Activated CD4-positive, alpha-beta T cell treated with anti-CD3 and anti-CD28 coated beads for 36 hours (primary cell): ENCODE measurements at places on chromosomes 6 and 20. TPM values are rescaled to one million over a fixed set of nuclear protein-coding genes. Genes with fewer than 3 reads are reported as not detected.
A peak's percentile ranks its signal among the peaks of the same experiment; 100 is the strongest.

GNL1 gene
- 104 TPM for total RNA-seq

- no peak overlapping the region for H3K27ac ChIP-seq
- no peak overlapping the region for H3K4me3 ChIP-seq
- H3K36me3 ChIP-seq, result peaks cover 19% of the 10 kb centered on the region
Observed at GRCh38 chr6:13479971-13480434, 7.4 kb downstream of the GFOD1 start.

PDYN gene
- total RNA-seq, result not detected

GSTA2 gene
- total RNA-seq, result not detected

SLC17A3 gene
- 0.21 TPM for total RNA-seq

HBS1L gene
- total RNA-seq, result 133 TPM

GRCh38 chr6:166306378-166307081 is 1.7 kb downstream of the PRR18 start:
- no peak for DNase-seq
- H3K27ac ChIP-seq, result no peak overlapping the region
- peaks cover 33% of the 10 kb centered on the region for H3K27me3 ChIP-seq
- H3K36me3 ChIP-seq, result no peaks in the 10 kb centered on the region
- H3K4me3 ChIP-seq, result no peak overlapping the region

DNA sequence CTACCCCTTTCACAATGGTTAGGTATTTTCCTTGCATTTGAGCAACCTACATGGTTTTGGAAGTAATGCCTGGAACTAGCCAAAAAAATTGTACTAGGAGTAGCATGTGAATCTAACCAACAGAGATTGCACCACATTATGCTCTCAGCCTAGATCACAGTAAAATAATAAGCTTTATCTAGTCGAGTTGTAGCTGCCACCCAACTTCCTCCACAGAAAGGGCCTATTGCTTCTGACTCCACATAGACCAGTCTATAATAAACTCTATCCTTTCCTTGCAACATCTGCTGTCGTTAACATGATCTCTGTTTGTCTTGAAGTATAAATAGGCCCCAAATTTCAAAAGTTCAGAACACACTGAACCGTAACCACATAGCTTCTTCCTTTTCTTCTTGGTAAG is 375.5 kb downstream of the PKHD1 start:
- no peak overlapping the region for H3K27ac ChIP-seq
- no peak for DNase-seq
- no peaks in the 10 kb centered on the region for H3K4me1 ChIP-seq
- H3K36me3 ChIP-seq, result no peaks in the 10 kb centered on the region
- no peak overlapping the region for H3K4me3 ChIP-seq

TPD52L1 gene
- total RNA-seq, result 0.89 TPM

GRCh38 chr6:73503027-73503772 is 17.6 kb downstream of the EEF1A1 start:
- DNase-seq, result no peak
- H3K36me3 ChIP-seq, result peaks cover 23% of the 10 kb centered on the region
- no peak overlapping the region for H3K4me3 ChIP-seq

GRCh38 chr6:85449388-85449817 is 480 bp upstream of the NT5E start:
- peak overlapping the region; percentile 81 for H3K4me3 ChIP-seq
- peaks cover 4% of the 10 kb centered on the region for H3K36me3 ChIP-seq
- peak overlapping the region; percentile 63 for H3K27ac ChIP-seq

SYTL3 gene
- 163 TPM for total RNA-seq

- H3K4me3 ChIP-seq, result no peak overlapping the region
- DNase-seq, result no peak
- no peak overlapping the region for H3K27ac ChIP-seq
- H3K27me3 ChIP-seq, result peaks cover 7% of the 10 kb centered on the region
- no peaks in the 10 kb centered on the region for H3K4me1 ChIP-seq
- no peaks in the 10 kb centered on the region for H3K36me3 ChIP-seq
Observed at GRCh38 chr6:40732878-40733277, 145.7 kb upstream of the LRFN2 start.

GRCh38 chr6:33211666-33212422 is 3.5 kb downstream of the RING1 start:
- no peak for DNase-seq
- H3K36me3 ChIP-seq, result peaks cover 23% of the 10 kb centered on the region
- H3K4me1 ChIP-seq, result peaks cover 35% of the 10 kb centered on the region
- no peak overlapping the region for H3K27ac ChIP-seq

DNA sequence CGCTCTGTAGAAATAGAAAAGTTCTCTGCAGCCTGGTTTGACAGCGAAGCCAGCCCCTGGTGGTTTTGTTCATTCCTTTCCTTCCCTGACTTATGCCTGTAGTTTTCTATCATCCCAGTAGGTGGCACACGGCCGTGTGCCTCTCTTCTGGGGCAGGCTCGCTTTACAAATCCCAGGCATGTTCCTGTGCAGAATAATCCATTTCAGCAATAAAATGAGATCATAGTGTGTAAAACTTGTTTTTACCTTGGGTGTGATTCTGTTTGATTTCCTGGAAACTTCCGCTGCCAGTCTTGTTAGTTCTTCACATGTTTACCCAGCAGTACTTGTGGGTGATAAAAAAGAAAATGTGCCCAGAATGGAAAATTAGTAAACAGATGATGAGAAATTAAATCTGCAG is 7.4 kb upstream of the INSM1 start:
- H3K27me3 ChIP-seq, result peaks cover 49% of the 10 kb centered on the region
- no peaks in the 10 kb centered on the region for H3K36me3 ChIP-seq
- no peak overlapping the region for H3K27ac ChIP-seq
- H3K4me1 ChIP-seq, result peaks cover 27% of the 10 kb centered on the region
- peak; percentile 69 for DNase-seq

DNA sequence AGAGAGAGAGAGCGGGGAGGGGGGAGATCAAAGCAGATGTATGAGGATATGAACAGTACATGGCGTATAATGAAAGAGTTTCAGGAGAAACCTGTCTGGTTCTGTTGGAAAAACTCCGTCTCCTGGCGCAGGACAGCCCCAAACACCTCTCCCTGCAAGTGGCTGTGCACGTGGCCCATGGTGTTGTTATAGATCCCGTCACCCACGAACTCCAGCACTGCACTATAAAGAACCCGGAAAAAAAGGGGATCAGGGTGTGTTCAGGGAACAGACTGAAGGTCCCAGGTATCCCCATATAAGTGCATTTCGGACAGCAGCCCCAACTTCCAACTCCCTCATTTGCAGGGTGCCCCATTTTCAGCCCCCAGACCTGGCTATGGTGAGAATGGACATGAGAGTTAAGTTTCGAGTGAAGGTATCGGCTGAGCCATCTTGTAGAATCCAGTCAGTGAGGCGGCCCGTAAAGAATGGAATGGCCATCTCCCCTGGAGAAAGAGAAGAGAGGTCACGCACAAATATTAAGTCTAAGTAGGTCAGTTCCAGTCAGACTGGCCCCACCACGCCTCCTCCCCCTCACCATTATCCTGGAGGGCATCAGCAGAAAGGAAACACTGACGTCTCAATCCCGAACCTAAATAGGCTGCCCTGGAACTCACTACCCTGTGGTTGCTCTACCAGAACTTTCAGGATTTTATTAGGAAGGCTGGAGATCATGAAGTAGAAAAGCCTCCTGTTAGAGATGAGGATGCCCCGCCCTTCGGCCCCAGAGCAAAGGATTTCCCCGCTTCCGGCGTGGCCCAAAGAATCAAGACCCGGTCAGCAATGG is 1.3 kb downstream of the TAP1 start:
- no peaks in the 10 kb centered on the region for H3K27me3 ChIP-seq
- peak overlapping the region; percentile 100 for H3K4me3 ChIP-seq
- H3K36me3 ChIP-seq, result peaks cover 89% of the 10 kb centered on the region
- peaks cover 62% of the 10 kb centered on the region for H3K4me1 ChIP-seq

- H3K27me3 ChIP-seq, result no peaks in the 10 kb centered on the region
- H3K4me3 ChIP-seq, result no peak overlapping the region
- H3K4me1 ChIP-seq, result peaks cover 42% of the 10 kb centered on the region
- no peaks in the 10 kb centered on the region for H3K36me3 ChIP-seq
- peak overlapping the region; percentile 12 for H3K27ac ChIP-seq
- no peak for DNase-seq
Observed at GRCh38 chr6:156189714-156190113, 587.5 kb upstream of the ARID1B start.

DNA sequence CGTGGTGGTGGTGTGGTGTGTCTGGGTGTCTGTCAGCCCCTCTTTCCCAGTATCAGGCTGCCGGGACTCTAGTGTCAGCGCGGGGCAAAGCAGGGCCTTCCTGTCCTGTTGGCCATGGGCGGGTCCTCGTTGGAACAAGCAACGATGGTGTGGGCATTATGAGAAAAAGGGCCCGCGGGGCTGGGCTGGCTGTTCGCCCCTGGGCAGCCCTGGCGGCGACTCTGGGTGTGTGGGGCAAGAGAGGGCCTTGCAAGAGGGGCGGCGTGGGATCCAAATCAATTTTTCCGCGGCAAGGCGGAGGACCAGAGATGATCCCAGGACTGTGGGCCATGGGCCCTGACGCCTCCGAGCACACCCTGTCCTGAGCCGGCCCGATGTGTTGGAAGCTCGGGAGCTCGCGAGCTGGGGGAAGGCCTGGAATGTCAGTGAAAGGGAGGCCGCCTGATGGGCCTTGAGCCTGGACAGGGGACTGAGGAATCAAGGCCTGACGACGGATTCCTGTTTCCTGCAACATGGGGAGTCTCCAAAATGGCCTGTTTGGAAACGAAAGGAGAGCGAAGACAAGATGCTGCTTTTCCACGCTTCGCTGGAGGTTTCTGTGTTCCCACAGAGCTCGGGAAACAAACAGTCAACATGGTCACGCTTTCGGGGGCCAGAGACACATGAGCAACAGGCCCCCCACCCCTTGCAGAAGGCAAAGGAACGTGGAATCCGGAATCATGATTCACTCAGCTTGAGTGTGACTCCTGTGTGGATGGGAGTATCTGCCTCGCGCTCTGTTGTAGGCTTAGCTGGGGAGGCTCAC is 364.7 kb upstream of the DEFB115 start:
- peaks cover 7% of the 10 kb centered on the region for H3K27me3 ChIP-seq
- no peak overlapping the region for H3K27ac ChIP-seq
- H3K36me3 ChIP-seq, result no peaks in the 10 kb centered on the region
- H3K4me1 ChIP-seq, result no peaks in the 10 kb centered on the region

RNF146 gene
- 14.2 TPM for total RNA-seq

ZSCAN31 gene
- total RNA-seq, result 1.8 TPM

DNA sequence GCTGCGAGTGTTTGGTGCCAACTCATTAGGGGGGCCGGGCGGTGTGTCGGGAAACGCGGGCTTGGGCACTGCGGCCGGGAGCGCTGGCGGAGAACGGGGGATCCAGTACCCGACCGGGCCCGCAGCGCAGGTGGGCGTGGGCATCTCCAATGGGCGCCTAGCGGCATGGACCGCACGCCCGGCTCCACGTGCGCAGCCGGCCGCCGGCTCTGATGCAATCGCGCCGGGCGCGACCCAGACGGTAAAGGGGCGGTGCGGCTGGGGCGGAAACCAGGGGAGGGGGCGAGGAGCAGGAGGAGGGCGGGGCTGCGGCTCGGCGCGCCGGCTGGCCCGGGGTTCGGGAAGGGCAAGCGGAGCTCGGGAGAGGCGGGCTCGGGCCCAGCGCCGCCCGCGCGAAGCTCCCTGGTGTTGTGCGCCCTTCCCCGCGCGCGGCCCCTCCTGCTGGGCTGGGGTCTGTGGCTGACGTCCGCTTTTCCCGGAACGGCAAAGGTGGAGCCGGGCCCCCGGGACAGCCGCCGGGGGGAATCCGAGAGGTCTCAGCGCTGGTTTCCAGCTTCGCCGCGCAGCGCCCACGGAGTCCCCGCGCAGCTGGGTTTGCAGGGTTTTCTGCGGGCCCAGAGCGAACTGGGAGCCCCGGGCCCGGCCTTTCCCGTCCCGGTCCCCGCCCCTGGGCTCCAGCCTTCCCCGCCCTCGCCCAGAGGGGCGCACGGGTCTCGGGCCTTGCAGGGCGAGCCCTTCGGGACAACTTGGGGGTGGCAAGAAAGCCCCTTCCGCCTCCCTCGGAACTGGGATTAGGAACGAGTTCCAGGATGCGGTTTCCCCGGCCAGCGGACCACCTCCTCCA is 867 bp downstream of the MTHFD1L start:
- peaks cover 19% of the 10 kb centered on the region for H3K36me3 ChIP-seq
- peak overlapping the region; percentile 81 for H3K4me3 ChIP-seq
- peak; percentile 91 for DNase-seq
- peaks cover 37% of the 10 kb centered on the region for H3K4me1 ChIP-seq
- H3K27ac ChIP-seq, result peak overlapping the region; percentile 94

DNA sequence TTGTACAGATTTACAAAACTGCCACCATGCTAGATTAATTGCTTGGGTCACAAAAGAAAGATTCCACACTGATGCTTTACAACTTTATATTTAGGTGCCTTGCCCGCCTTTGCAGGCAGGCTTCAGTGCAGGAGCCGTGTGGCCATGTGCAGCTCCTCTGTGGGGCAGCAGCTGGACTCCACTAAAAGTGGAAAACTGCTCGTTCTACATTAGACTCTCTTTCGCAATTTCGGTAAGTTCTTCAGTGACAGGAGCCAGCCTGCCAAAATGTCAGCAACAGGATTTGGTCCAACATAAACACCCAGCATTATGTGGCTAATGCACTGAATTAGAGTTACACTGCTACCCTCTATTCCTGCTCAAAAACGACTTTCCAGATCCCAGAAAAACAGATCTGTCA is 174.4 kb upstream of the KCNK16 start:
- no peaks in the 10 kb centered on the region for H3K36me3 ChIP-seq
- no peaks in the 10 kb centered on the region for H3K4me1 ChIP-seq
- peaks cover 25% of the 10 kb centered on the region for H3K27me3 ChIP-seq
- no peak overlapping the region for H3K4me3 ChIP-seq
- no peak overlapping the region for H3K27ac ChIP-seq

GRCh38 chr20:46801003-46801702 is 91.7 kb downstream of the SLC2A10 start:
- H3K4me1 ChIP-seq, result no peaks in the 10 kb centered on the region
- no peak overlapping the region for H3K27ac ChIP-seq
- H3K4me3 ChIP-seq, result no peak overlapping the region
- no peak for DNase-seq
- H3K36me3 ChIP-seq, result no peaks in the 10 kb centered on the region

- H3K27ac ChIP-seq, result no peak overlapping the region
- peaks cover 2% of the 10 kb centered on the region for H3K27me3 ChIP-seq
- H3K36me3 ChIP-seq, result no peaks in the 10 kb centered on the region
- H3K4me3 ChIP-seq, result no peak overlapping the region
- H3K4me1 ChIP-seq, result no peaks in the 10 kb centered on the region
Observed at GRCh38 chr6:117381749-117382148, 44.0 kb downstream of the ROS1 start.

TCF21 gene
- not detected for total RNA-seq

GRCh38 chr20:35333606-35334005 is 41.4 kb upstream of the FAM83C start:
- no peak overlapping the region for H3K4me3 ChIP-seq
- no peak for DNase-seq
- no peaks in the 10 kb centered on the region for H3K27me3 ChIP-seq
- peaks cover 4% of the 10 kb centered on the region for H3K36me3 ChIP-seq
- no peak overlapping the region for H3K27ac ChIP-seq
